B cell (primary cell): ENCODE measurements at places on chromosomes 1 and 21. TPM values are rescaled to one million over a fixed set of nuclear protein-coding genes. Genes with fewer than 3 reads are reported as not detected.

DNA sequence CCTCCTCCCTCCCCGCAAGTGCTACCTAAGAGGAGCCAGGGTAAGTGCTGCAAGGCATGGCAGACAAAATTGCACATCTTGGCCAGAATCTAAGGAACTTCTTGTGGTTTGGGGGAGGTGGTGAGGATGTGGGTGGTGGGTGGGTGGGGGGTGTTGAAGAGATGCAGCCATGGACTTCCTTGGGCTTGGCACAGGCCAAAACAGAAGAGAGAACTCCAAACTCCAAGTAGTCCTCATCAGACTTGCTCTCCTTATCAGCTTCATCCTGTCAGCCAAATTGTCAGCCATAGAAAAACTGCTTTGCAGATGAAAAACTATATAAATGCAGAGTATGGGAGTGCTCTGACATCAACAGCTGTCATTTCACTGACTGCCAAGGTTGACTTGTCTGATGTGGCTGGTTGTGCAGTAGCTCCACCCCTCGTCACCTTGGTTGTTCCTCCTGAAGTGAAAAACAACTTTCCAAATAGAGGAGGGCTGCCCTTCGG is 7.1 kb downstream of the AMIGO1 start:
- DNase-seq = no peak

DNA sequence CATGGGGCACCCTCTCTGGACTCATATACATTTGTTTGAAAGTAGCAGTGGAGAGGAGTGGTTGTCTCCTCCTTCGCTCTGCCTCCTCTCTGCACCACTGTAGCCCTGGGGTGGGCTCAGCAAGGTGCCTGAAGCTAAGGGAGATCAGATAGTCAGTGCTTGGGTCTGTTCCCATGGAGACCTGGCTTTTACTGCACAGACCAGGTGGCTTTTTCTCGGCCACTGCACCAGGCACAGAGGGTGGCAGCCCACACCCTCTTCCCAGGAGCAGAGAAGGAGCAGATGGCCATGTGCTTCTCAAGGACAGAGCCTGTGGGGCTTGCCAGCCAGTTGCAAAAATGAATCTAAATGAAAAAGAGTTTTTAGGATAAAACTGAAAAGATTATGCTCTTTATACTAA is 123.4 kb upstream of the KCNK1 start:
- no peak for DNase-seq

DNA sequence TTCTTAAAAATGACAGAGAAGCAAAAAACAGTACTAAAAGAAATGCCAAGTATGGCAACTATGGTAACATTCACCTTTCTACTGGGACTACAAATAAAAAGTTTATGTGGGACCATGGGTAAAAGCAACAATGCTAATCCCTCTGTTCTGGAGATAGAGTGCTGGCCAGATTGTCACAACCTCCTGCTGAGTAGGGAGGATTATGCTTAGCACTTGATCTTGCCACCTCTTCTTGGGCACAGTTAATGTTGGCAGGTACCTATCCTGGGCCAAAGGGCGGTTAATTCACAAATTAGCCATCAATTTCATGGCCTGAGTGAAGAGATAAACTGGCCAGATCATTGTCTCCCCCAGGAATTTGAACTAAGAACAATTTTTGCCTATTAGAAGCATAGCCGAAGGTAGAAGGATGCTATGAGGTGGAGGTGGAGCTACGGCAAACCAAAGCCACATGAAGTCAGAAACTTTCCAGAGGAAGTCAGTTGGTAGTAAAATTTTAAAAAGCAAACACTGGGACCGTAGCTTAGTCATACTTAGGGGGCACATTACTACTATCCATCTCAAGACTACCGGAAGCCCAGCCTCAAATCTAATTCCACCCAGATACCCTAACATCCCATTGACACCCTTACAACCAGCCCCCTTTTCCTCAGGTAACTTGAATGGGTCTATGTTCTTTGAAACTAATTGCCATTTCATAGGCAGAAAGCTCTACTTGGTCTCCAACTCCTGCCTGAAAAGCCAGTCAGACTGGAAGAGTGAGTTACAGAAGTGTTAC is 2.7 kb downstream of the SCYL3 start:
- DNase-seq = peak; percentile 27

Gene RPTN
- not detected in 2 replicates for total RNA-seq

GRCh38 chr1:198750081-198750480 is 111.2 kb downstream of the PTPRC start:
- DNase-seq = no peak

GRCh38 chr21:43358940-43359822 is 67.8 kb downstream of the SIK1 start:
- DNase-seq = no peak

Gene PRRX1
- total RNA-seq = not detected in 2 replicates

Gene CNIH3
- total RNA-seq = 1.8 and 2.7 TPM in 2 replicates

Gene TNNI3K
- total RNA-seq = 0.52 TPM in 1 of 2 replicates, not detected in the other

DNA sequence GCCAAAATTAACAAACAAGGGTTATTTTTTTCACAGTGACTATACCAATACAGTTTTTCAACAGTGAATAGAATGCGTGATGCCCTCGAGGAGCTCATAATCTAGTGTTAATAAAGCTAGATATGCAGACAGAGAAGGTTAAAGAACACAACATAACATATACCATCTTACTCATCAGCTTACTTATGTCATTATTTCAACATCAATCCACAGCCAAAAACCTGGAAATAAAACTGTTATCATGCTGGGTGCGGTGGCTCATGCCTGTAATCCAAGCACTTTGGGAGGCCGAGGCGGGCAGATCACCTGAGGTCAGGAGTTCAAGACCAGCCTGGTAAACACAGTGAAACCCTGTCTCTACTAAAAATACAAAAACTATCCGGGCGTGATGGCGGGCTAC is 6.1 kb downstream of the STX6 start:
- no peak for DNase-seq

- no peak for DNase-seq
These were observed 39.1 kb upstream of the IGSF5 start for GRCh38 chr21:39705849-39706248.

Gene ALX3
- total RNA-seq = not detected in 2 replicates

Gene TENT5C
- total RNA-seq = 112 TPM in 2 replicates

Gene GBP5
- 24.6 and 25.2 TPM in 2 replicates for total RNA-seq

DNA sequence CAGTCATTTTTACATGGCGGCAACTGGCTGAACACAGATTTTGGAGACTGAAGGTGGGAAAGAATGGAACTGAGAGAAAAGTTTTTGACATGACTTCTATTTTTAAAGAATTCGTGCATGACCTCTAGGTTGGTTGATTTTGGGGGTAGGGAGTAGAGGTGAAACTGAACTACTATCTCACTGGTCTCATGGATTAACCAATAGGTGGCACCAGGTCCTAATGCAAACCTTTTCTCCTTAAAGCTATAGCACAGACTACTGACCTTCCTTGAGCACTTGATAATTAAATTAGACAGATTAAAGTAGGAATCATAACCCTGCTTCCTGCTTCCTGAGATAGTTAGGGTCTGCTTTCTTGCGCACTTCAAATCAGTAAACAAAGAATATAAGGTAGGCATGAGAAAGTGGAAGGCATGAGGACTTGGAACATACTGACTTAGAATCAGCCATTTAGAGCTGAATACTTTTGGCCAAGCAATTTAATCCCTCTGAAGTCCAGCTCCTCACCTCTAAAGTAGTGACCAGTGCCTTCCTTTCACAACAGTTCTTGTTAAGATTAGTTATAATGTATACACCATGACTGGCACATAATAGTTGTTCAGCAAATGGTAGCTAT is 206.0 kb downstream of the CENPF start:
- DNase-seq = no peak

- DNase-seq = no peak
These were observed 546 bp downstream of the HES3 start for GRCh38 chr1:6244401-6245049.

GRCh38 chr1:68149907-68150306 is 82.4 kb downstream of the WLS start:
- no peak for DNase-seq

- no peak for DNase-seq
These were observed 12.9 kb downstream of the PPIE start for GRCh38 chr1:39751595-39751994.

- DNase-seq = no peak
These were observed 43.4 kb downstream of the PLPP3 start for GRCh38 chr1:56535939-56536338.

DNA sequence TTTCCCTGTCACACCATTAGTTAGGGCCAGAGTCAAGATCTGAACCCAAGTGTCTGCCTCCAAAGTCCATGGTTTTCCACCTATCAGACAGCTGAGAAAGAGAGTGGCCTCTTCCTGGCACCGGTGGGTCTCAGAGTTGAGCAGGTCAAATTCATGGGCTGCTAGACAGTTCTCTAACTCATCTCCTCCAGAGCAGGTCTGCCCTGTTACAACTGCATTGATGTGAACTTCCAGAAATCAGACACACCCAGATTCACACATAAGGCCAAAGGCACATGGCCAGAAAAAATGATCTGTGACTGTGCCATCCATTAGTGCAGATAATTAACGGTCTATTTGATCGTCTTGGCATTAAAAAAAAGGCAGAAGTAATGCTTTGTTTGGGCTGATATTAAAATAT is 17.5 kb downstream of the SMIM12 start:
- no peak for DNase-seq

DNA sequence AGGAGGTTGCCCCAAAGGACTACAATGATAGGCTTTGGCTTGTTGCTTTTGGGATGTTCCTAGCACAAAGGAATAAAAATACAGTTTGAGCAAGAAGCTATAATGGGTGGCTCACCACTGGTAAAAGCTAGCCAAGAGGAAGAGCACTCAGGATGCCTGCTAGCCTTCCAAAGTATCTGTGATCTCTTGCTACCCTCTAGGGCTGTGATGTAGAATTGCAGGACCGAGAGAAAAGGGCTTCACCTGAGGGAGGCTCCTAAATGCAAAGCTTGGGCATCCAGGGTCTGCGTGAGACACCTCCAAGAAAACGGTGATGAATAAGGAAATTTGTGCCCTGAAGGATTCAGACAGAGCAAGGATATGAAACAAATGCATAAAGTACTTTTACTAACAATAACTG is 17.7 kb downstream of the IVL start:
- no peak for DNase-seq

DNA sequence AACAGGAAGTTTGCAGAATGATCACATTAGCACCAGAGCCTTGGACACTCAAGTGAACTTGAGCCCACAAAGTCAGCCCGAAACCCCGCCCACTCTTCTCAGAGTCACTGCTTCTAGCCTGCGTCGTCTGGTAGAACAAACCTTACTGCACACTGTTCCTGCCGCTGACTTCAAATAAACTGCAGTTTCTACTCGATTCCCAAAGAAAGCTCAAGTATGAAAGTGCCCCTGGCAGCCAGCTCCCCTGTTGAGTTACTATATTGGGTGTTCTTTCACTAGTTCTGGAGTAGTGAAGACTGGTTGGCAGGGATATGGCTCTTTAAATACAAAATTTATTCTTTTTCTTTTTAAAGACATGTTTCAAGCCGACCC is 164.7 kb downstream of the GALNT2 start:
- DNase-seq = no peak

DNA sequence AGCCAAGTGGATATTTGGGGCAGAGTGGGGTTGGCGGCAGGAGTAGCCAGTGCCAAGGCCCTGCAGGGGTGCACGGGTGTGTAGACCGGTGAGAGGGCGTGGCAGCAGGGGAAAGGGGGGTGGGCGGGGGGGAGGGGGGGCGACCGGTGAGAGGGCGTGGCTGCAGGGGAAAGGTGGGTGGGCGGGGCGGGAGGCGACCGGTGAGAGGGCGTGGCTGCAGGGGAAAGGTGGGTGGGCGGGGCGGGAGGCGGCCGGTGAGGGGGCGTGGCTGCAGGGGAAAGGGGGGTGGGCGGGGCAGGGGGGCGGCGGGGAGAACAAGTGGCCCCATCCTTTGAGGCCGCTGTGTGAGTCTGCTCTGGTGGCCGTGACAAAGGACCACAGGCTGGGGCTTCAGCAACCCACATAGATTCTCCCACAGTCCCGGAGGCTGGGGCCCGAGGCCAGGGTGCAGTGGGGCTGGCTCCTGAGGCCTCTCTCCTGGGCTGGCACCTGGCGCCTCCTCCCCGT is 25.8 kb downstream of the RRP1 start:
- no peak for DNase-seq

DNA sequence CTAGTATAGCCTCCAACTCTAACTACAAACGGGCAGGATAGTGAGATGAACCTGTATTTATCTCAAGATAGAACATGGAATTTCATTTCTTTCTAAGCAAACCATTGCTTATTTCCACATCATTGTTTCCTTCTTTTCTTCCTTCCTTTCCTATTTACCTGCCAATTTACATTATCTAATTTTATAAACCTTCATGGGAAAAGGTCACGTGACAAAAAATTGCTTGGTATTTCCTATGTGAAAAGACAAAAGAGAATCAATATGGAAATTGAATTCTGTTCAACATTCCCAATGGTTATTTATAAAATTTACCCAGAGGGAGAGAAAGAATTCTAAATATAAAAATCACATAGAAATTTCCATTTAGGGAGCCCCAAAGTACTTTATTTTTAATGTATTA is 22.4 kb upstream of the RBM15 start:
- DNase-seq = no peak

DNA sequence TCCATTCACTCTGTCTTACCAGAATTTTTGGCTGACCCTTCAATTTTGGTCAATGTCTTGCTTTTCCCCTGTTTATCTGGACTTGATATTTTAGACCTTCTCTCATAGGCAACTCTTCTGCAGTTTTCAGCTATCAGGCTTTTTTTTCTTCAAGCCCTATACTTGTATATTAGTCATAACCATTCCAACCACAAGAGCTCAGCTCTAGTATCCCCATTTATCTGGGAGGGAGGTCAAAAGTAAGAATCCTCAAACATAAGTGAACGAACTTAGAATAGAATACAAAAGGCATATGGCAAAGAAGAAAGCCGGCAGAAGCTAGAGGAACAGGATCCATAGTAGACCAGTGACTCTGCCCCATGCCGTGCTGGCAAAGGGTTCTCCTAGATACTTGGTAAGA is 45.9 kb upstream of the TNFSF4 start:
- no peak for DNase-seq

Gene MPZ
- 11.8 and 12.9 TPM in 2 replicates for total RNA-seq

Gene KRTAP12-2
- not detected in 2 replicates for total RNA-seq

DNA sequence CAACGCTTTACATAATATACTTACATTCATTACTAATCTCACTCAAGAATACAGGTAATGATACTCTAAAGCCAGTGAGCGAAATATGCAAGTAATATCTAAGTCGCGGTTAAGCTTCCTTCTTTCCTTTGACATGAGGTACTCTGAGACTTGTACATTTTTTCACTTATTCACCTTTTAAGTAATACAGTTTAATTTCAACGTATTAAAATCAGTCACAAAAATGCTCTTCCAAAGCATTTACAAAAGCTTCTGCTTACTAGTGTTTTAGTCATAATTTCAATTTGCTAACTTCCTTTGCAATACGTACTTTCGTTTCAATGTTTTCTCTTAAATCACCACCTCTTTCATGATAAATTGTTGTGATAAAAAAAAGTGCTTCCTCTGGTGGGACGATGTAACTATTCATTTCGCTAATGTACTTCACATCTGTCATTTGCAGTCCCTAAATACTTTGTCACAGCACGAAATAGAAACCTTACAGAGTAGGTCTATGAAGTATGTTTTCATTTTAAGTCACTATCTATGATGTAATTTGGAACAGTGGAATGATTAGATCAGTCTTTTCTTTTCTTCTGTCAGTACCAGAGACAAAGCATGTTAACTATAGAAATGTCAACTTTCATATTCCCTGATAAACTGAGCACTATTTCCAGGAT is 34.0 kb upstream of the ADGRL4 start:
- no peak for DNase-seq

Gene PROK1
- total RNA-seq = not detected in 2 replicates

- no peak for DNase-seq
These were observed 15.1 kb upstream of the PODN start for GRCh38 chr1:53046930-53047329.
